CD4-positive, alpha-beta T cell treated with Interleukin-4 for 4 hours (primary cell): ENCODE measurements at places on chromosomes 16 and 17.

- no peak for DNase-seq
Observed at GRCh38 chr17:63997341-63998048, 656 bp upstream of the PRR29 start.

DNA sequence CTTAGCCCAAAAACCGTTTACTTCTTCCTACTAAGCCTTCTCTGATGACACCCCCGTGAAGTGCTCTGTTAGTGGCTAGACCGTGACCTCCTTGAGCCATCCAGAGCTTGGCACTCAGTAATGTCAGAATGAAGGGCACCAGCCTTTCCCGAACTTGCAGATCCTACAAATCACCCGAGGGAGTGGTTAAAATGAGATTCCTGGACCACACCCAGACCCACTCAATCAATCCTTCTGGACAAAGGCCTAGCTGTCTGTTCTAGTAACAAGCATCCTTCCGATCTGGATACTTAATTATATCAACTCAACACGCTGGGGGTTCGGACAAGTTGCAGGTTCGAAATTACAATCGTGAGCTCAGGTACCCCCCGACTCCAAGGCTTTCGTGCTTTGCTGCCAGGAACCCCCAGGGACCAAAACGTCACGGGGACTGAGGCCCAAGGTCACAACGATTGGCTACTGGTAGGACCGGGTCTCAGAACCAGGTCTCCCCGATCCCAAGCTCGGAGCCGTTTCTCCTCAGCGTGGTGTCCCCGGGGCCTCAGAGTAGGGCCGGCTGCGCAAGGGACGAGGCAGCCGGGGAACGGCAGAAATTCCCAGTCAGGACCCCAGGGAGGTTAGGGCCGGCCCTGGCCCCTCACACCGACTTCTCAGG is 527 bp downstream of the CIAPIN1 start:
- no peak for DNase-seq

DNA sequence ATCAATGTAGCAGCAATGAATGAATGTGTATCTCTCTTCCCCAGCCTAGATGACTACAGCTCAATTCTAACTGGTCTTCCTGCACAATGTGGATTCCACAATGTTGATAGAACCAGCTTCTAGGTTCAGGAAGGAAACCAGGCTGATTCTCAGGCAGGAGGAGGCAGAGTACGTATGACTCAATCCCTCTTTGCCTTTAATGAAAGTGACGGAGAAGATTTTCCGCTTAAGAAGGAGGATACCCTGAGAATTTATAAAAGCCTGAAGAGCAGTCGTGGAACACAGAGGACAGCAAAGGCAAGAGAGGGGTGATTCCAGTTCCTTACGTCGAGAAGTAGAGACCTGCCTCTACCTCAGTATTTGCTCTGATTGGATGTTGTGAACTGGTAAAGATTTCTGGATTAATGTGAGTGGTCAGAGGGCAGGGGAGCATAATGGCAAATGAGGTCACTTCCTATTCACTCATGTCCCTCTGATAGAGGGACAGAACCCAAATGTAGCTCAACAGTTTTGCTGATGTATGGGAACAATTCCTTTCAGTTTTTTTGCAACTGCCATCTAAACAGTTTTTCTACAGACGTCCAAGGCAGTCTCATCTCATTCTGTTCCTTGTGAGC is 15.0 kb upstream of the SLC16A11 start:
- DNase-seq: no peak

DNA sequence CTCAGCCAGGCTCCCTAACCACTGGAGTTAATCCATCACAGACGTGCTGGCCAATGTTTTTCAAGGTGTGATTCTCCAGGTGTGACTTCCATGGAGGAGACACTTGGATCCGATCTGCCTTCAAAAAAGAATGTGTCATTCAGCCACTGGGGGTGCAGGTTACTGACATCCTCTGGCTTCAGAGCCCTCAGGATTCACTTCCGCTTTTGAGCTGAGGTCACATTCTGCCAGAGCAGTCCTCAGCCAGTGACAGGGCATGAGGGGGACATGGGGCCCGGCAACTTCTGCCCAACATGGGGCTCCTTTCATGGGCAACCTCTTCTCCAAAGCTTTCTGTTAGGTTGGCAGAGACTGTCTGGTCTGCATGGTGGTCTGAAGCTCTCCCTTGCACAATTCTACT is 81.4 kb downstream of the GRIN2A start:
- DNase-seq: no peak

GRCh38 chr17:81239714-81240555 is 817 bp downstream of the NDUFAF8 start:
- peak; percentile 20 for DNase-seq

- DNase-seq: no peak
Observed at GRCh38 chr17:71713846-71714245, 407.0 kb upstream of the SOX9 start.

- DNase-seq: no peak
Observed at GRCh38 chr16:71383054-71383773, 24.7 kb downstream of the CALB2 start.

- DNase-seq: no peak
Observed at GRCh38 chr17:58367461-58367860, 15.5 kb upstream of the SUPT4H1 start.

GRCh38 chr16:59634004-59634579 is 900.0 kb upstream of the GOT2 start:
- DNase-seq: no peak

- no peak for DNase-seq
Observed at GRCh38 chr16:50879873-50880695, 138.2 kb downstream of the CYLD start.

- no peak for DNase-seq
Observed at GRCh38 chr16:87561200-87562105, 40.9 kb upstream of the JPH3 start.

GRCh38 chr16:59632276-59632855 is 898.2 kb upstream of the GOT2 start:
- no peak for DNase-seq

DNA sequence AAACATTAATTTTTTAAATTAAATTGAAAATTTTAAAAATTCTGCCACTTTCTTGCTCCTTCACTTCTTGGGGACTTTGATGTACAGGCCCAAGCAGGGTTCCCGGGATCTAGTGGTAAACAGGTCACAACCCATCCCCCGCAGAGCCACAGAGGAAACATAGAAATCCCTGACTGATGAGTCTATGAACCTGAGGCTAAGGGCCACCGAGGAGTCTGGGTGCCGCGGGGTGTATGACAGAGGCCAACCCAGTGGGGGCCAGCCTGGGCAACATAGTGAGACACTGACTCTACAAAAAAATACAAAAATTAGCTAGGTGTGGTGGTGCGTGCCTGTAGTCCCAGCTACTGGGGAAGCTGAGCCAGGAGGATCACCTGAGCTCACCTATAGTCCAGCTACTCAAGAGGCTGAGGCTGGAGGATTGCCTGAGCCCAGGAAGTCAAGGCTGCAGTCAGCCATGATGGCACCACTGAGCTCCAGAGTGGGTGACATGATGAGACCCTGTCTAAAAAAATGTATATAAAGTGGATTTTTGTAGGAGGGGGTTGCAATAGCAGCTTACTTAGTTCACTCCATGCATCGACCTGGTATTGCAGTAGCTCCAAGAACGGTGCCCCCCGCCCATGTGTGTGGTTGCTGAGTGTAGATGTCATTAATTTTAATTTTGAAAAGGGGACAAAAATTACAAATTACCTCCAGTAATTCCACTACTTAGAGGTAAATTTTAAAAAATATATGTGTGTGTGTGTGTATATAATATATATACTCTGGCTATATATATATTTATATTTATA is 9.2 kb upstream of the FLYWCH1 start:
- DNase-seq: no peak

GRCh38 chr17:57396511-57396921 is 140.2 kb downstream of the MSI2 start:
- no peak for DNase-seq

GRCh38 chr17:2033153-2033552 is 3.2 kb downstream of the DPH1 start:
- no peak for DNase-seq

- DNase-seq: no peak
Observed at GRCh38 chr17:19553036-19553435, 19.4 kb downstream of the SLC47A1 start.

DNA sequence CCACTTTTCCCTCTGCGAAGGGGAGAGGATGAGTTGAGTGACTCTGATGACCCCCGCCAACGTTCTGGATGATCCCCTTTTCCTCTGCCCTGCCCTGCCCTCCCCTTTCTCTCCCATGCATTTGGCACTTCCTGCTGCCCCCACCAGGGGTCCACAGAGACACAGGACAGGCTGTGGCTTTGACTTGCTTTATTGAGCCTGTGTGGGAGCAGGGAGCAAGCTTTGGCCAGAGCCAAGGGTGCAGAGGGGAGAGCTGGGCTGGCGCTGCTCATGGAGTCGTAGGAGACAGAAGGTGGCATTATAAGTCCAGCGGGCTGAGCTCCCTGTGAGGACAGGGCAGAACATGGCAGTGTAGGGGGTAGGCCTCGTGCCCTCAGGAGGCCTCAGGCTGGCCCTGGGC is 1.6 kb downstream of the PPY start:
- no peak for DNase-seq

- DNase-seq: no peak
Observed at GRCh38 chr17:17988427-17988945, 15.8 kb downstream of the DRC3 start.

DNA sequence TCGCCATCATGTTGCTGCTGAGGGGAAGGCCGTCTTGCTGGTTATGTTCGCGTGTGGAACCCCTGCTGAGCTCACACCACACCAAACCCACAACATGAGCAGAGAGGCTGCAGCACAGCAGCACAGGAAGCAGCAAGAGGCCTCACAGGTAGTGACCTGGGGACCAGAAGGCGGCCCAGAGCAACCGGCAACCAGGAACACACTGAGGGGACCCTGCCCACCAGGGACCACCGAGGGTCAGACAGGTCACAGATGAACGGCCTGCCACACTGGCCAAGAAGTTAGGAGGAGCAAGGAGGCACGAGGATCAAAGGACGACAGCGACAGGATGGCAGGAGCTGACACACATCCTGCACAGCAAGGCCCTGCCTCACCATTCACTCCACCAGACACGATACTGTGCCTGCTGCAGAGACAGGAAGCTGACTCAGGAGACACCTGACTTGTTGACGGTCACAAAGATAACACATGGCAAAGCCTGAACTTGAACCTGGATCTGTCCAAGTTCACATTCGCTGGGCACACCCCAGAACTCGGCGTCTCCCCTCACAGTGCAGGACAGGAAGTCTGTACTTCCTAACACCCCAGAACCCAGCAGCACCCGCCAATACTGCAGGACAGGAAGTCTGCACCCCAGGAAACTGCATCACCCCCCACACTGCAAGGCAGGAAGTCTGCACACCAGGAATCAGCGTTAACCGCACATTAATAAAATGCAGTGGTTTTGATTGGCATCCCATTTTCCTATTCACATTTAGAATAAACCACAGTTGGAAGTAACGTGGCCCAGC is 98.5 kb downstream of the ZNF778 start:
- peak; percentile 88 for DNase-seq

DNA sequence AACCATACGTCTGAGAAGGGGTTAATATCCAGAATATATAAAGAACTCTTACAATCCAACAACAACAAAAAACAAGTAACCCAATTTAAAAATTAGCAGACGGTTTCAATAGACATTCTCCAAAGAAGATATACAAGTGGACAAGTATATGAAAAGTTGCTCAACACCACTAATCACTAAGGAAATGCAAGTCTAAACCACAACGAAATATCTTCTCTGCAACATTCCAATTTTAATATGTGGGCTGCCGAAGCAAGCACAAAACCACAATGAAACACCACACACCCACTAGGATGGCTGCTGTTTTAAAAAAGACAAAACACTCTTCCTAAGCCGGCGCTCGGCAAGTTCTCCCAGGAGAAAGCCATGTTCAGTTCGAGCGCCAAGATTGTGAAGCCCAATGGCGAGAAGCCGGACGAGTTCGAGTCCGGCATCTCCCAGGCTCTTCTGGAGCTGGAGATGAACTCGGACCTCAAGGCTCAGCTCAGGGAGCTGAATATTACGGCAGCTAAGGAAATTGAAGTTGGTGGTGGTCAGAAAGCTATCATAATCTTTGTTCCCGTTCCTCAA is 5.9 kb upstream of the SLC13A2 start:
- DNase-seq: no peak

GRCh38 chr16:47158992-47159391 is 15.2 kb upstream of the NETO2 start:
- DNase-seq: no peak

DNA sequence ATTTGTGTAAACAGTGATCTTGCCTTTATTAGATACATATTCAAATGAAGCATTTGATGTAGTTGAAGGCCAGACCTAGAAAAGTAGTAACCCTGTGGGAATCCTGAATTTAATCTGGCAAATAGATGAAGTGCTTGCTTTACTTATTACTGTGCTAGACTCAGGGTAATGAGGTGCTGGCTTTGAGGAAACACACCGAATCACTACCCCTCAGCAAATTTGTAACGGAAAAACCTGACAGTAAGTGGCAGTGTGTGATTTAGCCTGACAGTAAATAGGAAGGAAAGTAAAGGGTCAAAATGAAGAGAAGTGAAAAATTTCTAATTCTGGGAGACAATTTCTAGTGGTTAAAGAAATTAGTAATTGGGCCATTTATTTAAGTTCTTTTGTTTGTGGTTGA is 90.2 kb downstream of the MAP2K4 start:
- DNase-seq: no peak

DNA sequence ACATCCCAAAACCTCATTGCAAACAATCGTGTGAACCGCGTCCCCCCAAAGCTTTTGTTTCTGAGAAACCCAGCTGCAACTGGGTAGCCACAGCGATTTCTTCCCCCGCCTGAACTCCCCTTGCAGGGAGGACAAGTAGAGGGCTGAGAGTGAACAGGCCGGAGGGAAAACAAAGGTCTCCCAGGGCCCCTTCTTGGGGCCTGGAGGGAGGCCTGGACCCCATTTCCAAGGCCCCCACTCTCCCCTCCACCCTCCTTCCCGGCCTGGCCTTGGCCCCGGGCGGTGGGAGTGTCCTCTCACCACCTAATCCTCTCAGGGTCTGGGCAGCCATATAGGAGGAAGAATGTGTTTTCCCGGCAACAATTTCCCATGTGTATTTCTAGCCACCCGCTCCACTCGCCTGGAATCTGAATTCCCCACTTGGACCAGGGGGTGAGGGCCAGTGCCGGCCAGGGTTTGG is 2.6 kb downstream of the GLIS2 start:
- DNase-seq: no peak

- DNase-seq: no peak
Observed at GRCh38 chr17:74226252-74226651, 12.9 kb downstream of the TTYH2 start.
